ENCODE measurements at places on chromosomes 1 and 21.

DNA sequence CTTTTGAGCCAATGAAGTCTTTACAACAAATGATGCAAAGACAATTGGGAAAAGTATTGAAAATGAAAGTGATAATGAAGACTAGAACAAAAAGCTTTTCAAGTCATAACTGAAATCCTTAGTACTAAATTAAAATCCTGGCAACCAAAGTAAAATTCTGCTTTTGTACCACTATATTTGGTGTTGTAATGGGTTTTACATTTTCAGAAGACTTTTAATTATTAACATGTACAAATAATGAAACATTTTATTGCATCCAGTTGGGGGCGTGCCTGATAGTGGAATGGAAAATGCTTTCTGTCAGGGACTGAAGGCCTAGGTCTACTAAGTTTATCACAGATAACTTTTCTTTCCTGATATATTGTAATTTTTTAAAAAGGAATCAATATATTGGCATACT, 89.4 kb downstream of the SDCCAG8 start:
- DNase-seq: peak; percentile 5

GRCh38 chr1:7252411-7253117, 467.3 kb downstream of the CAMTA1 start:
- DNase-seq: no peak

- no peak for DNase-seq
These were observed 6.3 kb downstream of the MIA3 start for GRCh38 chr1:222624214-222624613.

GRCh38 chr1:195096051-195096521, 1512.2 kb downstream of the KCNT2 start:
- DNase-seq: no peak

DNA sequence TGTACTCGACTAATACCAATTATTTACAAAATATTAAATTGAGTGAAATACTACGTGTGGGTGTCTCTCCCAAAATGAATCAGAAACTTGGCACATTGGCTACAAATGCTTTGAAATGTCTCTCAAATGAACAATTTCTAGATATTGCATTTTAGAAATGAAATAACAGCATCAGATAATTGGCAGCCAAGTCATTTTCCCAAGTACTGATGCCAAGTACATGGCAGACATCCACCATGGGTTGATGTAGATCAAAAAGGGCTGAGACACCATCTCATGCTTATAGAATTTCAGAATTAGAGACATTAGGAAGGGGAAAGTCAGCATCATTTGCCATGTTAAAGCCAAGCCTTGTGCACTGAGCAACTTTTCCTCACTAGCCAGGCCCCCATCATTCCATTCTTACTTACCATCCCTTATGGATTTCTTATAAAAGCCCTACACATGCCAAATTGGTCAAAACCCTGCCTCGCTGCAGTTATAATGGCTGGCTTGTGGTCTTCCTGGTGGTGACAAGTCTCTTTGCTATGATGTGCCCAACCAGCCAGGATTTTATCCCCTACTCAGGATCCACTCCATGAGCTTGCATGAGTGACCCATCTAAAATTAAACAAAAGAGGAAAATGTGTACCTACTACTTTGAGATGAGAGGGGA, 73.1 kb downstream of the GREM2 start:
- no peak for DNase-seq

- no peak for DNase-seq
These were observed 448.3 kb upstream of the NFIA start for GRCh38 chr1:60634106-60634505.

DNA sequence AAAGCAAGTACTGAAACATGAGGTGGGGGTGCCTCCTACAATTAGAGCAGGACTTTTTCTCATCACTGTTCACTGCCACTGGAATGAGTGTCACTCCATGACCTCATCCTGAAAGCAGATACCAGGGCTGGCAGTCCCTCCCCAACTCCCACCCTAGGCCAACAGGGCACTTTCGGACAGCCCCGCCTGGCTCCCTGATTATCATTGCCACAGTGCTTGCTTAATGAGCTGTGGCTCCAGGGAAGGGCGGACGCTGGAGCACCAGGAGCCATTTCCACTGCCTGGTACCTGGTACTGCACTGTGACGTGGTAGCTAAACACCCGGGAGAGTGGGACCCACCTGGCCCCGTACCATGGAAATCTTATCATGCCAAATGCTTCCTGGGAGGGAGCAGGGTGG, 22.3 kb downstream of the SLC9A1 start:
- no peak for DNase-seq

GRCh38 chr1:159936273-159936904, 9.0 kb downstream of the IGSF9 start:
- peak; percentile 72 for DNase-seq

GRCh38 chr1:12600880-12601633, 17.0 kb downstream of the DHRS3 start:
- peak; percentile 29 for DNase-seq

DNA sequence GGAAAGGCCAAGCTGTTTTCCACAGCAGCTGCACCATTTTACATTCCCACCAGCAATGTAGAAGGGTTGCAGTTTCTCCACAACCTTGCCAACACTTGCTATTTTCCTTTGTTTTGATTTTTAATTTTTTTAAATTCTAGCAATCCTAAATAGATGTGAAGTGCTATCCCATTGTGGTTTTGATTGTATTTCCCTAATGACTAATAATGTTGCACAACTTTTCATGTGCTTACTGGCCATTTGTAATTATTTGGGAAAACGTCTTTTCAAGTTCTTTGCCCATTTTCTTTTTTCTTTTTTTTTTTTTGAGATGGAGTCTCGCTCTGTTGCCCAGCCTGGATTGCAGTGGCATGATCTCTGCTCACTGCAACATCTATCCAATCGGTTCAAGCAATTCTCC, 53.9 kb downstream of the VCAM1 start:
- no peak for DNase-seq

DNA sequence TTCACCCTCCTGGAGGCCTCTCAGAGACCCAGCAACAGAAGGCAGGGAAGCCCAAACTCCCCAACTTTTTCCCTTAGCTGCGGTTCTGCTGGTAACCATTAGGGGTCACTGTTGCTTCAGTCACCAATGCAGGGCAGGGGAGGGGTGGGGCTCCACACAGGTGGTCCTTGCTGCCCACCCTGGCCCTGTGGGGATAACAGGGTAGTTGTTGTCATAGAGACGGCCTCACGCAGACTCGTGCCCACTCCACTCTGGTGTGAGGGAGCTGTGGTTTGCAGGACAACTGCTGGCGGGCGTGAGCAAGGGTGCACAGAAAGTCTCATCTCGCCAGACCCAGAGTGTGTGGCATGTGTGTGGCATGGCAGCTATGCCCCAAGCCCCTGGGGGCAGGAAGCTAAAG, 19.9 kb downstream of the INSRR start:
- peak; percentile 39 for DNase-seq

- peak; percentile 21 for DNase-seq
These were observed 4.2 kb upstream of the SIPA1L2 start for GRCh38 chr1:232634096-232634495.

DNA sequence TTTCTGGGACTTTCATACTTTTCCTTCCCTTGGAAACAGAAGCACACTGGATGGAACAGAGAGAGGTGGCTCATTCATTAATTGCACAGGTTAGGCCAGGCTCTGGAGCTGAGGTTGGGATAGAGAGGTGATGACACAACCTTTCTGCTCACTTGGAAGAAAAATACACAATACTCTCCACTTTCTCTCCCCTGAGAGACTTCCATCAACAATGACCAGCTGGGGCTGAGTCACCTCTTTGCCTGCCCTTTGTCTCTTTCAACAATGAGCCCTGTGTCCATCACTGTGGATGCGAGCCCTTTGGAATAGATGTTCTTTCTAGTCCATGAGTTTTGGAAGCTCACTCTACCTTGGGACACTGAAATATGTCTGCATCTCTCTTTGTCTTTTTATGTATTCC, 43.1 kb downstream of the ATP2B4 start:
- DNase-seq: no peak

Measured in GM12865 (cell line).